ENCODE measurements at places on chromosomes 12 and 14.

- no peak for DNase-seq
Observed at GRCh38 chr14:105153739-105154475, 14.7 kb downstream of the JAG2 start.

- DNase-seq: peak; percentile 3
Observed at GRCh38 chr14:64035143-64035542, 182.3 kb downstream of the SYNE2 start.

DNA sequence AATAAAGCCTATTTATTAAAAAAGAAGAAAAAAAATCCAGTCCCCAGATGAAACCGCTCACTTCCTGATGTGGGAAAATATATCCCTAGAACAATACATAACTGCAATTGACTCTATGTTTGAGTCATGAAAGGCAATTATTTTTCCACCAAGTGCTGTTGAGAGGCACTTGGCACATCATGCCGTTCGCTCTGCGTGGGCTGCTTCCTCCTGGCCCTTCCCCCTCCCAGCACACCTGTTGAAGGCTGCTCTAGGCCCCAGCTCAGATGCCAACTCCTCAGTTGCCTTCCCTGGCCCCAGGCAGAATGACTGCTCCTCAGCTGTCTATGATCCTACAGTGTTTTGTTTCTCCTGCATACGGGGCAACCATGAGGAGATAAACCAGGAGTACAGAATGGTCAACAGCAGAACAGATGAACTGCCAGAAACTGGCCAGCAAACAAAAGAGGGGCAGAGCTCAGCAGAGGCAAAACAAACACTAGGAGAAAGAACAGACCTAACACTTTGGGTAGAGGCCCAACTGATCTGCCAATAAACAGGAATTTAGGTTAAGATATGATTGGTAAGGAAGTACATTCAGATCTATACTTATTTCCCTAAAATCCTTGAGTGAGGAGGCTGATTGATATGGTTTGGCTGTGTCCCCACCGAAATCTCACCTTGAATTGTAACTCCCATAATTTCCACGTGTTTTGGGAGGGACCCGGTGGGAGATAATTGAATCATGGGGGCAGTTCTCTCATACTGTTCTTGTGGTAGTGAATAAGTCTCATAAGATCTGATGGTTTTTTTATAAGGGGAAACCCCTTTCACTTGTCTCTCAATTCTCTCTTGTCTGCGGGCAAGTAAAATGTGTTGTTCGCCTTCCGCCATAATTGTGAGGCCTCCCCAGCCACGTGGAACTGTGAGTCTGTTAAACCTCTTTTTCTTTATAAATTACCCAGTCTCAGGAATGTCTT is 58.6 kb downstream of the SLC38A1 start:
- peak; percentile 58 for DNase-seq

- no peak for DNase-seq
Observed at GRCh38 chr14:56760164-56760914, 49.9 kb downstream of the OTX2 start.

GRCh38 chr12:101414533-101415119 is 7.1 kb upstream of the ARL1 start:
- peak; percentile 71 for DNase-seq

GRCh38 chr14:104895207-104895785 is 29.4 kb upstream of the PLD4 start:
- no peak for DNase-seq

GRCh38 chr12:40911676-40912075 is 219.4 kb downstream of the CNTN1 start:
- no peak for DNase-seq

DNA sequence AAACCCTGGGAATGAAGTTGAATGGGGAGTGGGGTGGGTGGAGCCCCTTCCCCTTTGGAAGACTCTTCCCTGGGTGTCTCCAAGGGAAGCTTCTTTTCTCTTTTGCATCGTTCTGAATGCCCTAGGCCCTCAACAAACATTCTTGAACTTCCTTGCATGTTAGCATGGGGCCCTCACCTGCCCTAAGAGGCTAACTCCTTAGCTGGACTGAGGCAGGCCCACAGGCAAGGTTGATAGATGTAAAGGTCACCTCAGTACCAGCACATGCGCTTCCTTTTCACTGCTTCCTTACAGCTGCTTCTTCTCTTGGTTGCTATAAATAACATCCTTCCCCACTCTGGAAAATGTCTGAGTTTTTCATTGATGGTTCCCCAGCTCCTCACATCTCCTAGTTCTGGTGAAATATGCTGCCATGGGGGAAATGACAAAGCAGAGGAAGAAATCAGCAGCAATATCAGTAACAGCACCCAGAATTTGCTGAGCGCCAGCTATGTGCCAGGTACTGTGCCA is 160.6 kb upstream of the FRMD6 start:
- no peak for DNase-seq

DNA sequence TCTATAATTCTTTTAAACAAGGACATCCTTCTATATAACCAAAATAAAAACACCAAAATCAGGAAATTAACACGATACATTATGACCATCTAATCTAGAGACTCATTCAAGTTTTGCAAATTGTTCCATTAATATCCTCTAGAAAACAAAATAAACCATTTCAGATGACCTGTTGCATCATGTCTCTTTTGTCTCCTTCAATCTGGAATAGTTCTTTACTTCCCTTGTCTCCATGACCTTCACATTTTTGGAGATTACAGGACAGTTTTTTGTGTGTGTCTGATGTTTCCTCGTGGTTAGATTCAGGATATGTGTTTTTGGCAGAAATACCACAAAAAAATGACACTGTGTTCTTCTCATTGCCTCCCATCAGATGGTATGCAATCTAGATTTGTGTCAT is 12.5 kb upstream of the DCAF4 start:
- no peak for DNase-seq

GRCh38 chr14:50823051-50823761 is 7.8 kb downstream of the NIN start:
- DNase-seq: no peak

DNA sequence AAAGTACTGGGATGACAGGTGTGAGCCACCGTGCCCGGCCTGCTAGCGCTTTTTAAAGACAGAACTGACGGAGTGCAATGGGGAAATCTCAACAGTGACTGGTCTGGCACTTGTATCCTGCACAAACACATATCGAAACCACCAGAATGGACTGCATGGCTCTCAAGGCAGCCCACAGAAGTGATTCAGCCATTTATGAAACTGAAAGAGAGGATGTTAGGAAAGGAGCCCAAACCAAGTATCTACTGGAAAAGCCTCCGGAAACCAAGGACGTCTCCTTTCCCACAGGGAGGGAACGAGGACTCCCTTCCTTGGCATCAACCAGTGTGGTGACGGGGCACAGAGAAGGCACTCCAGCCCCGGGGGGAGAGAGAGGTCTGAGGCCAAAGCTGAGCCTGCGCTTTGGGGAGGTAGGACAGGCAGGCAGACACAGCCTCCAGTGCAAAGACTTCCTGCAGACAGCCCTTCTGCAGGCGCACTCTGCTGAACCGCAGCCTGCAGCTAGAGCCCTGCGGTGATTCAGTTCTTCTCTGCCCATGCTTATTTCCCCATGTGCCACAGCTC is 16.5 kb downstream of the SLC15A4 start:
- no peak for DNase-seq

- DNase-seq: no peak
Observed at GRCh38 chr14:80445605-80446004, 234.3 kb upstream of the DIO2 start.

GRCh38 chr12:103505371-103506236 is 9.8 kb upstream of the C12orf42 start:
- no peak for DNase-seq

DNA sequence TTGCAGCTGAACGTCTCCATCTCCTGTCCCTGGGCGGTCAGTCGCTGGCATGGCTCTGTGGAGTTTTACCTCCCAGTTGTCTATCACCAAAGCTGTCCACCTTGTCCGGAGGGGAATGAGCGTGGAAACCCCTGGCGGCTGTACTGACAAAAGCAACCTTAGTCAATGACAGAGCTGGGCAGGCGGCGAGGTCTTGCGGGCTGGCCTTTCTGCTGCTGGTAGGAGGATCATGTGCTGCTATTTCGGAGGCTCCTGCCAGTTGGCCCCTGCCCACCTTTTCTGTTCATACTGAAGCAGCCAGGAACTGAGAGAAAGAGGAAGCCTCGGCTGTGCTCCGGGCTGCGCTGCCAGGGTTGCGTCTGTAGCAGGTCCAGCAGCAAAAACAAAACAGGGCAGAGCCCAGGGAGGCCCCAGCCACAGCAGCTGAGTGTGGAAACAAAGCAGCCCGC is 57.7 kb downstream of the HMGA2 start:
- DNase-seq: peak; percentile 31

DNA sequence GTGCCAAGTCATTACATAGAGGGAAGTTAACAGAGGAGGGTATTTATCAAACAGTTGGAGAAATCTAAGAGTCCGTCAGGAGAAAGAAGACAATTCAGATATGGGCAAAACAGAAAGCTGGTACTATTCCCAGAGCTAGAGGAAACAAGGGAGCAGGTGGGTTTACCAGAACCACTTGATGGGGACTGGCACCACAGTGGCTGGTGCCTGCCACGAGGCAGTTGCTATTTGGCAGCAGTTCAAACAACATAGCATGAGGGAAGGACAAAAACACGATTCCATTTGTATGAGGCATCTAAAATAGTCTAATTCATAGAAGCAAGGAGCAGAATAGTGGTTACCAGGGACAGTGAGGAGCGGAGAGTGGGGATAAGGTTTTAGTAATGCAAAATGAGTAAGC is 24.6 kb upstream of the KLRD1 start:
- no peak for DNase-seq

DNA sequence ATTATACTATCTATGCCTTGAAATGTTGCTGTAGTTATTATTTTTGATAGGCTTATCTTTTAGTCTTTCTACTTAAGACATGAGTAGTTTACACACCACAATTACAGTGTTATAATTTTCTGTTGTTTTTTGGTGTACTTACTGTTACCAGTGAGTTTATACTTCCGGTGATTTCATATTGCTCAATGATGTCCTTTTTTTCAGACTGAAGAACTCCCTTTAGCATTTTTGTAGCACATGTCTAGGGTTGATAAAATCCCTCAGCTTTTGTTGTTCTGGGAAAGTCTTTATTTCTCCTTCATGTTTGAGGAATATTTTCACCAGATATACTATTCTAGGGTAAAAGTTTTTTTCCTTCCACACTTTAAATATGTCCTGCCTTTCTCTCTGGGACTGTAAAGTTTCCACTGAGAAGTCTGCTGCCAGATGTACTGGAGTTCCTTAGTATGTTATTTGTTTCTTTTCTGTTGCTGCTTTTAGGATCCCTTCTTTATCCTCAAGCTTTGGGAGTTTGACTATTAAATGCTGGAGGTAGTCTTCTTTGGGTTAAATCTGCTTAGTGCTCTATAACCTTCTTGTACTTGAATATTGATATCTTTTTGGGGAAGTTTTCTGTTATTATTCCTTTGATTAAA is 41.5 kb upstream of the FERMT2 start:
- no peak for DNase-seq

DNA sequence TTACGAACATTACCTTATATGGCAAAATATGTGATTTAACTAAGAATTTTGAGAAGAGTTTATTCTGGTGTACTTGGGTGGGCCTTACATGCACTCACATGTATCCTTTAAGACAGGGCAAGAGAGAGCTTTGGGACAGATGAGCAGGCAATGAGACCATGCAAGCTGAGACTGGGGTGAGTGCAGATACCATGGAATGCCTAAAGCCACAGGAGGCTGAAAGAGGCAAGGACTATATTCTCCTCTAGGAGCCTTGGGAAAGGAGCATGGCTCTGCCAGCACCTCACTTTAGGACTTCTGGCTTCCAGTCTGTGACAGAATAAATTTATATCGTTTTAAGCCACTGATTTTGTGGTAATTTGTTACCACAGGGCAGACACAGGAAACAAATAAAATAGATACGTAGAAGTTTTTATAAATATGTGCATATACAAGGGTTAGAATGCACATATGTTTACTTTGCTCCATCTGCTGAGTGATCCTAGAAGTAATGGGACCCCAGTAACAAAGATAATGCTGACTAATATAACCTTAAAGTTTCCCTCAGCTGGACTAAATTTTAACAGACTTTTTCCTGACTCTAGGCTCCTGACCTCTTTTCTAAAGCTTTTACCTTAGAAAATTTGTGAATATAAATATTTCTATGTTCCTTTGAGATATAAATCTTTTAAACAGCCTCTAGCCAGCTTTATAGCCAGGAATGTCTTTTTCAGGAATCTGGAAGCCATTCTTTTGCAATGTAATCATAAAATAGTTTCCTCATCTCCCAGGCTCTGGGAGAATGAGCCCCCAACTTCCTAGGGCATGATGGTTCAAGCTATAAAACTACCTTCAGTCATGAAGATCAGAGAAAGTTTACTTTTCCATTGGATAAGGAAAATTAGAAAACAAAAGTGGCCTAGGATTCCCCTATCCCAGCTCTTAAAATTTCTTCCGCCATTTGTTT is 216.8 kb downstream of the PPFIA2 start:
- no peak for DNase-seq

DNA sequence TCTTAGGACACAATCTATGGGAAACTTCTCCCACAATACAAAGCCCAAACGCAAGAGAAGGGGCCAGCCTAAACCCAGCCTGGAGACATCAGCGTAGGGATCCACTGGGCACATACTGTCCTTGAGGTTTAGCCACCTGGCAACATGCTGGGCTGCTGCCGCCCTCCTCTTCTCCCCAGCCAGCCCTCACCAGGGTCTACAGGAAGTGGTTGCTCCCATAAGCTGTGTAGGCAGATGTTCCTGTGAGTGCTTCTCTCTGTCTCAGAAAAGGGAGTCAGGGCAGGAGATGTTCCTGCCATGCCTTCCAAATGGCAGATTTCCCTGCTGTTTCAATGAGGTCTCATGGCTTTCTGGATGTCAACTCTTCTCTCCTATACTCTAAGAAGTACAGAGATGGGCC is 241.4 kb downstream of the PCNX1 start:
- DNase-seq: no peak

DNA sequence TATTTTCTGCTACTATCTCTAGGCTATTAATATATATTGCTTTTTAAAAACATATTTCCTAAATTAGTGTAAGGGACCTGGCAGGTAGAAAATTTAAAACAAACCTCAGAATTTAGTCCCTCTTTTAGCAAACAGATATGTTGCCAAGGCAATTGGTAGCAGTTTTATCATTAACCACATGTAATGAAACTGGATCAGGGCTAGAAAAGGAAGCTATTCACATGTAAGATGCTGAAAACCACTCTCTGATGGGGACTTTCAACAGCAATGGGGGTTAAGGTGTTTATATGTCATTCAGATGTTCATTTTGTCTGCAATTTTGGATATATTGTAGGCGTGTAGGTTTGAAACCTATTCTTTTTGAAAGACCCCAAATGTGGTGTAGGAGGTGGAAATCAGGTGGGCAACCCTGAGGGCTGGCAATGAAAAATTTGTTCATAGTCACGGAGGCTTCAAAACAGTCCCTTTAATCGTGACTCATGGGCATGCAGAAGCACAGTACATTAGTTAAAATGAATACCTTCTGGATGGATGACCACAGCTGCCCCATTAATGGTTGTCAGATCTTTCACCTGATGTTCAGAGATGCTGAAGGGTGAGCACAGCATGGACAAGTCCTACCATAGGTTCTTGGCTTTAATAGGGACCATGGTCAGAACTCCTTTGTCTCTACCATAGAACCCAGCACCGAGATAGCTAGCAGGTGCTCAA is 5.9 kb upstream of the PKP2 start:
- no peak for DNase-seq

All from cardiac muscle cell (in vitro differentiated cells and primary cell).